ENCODE measurements at places on chromosomes 2 and 18. TPM values are rescaled to one million over a fixed set of nuclear protein-coding genes. Genes with fewer than 3 reads are reported as not detected.

DNA sequence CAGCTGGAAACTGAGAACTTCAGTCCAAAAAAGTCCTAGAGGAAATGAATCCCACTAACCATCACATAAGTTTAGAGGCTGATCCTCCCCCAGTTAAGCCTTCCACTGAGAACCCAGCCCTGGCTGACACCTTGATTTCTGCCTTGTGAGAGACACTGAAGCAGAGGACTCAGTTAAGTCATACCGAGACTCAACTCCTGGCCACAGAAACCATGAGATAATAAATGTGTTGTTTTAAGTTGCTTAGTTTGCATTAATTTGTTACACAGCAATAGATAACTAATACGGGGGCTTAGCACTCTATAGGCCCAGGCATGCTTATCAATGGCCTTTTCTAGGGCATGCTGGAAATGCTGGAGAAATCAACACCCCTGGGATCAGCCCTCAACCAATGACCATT, 3.4 kb upstream of the ADD2 start:
- peaks cover 4% of the 10 kb centered on the region for H3K27me3 ChIP-seq
- no peak for DNase-seq
- no peaks in the 10 kb centered on the region for H3K36me3 ChIP-seq
- peaks cover 5% of the 10 kb centered on the region for H3K4me1 ChIP-seq

GRCh38 chr2:56267415-56267788, 83.6 kb downstream of the CCDC85A start:
- no peak overlapping the region for H3K4me3 ChIP-seq
- no peaks in the 10 kb centered on the region for H3K36me3 ChIP-seq
- no peak for DNase-seq
- H3K27me3 ChIP-seq, result no peaks in the 10 kb centered on the region
- no peak overlapping the region for H3K27ac ChIP-seq

GRCh38 chr2:134275058-134275862, 21.4 kb downstream of the MGAT5 start:
- no peaks in the 10 kb centered on the region for H3K27me3 ChIP-seq
- DNase-seq, result no peak
- no peak overlapping the region for H3K4me3 ChIP-seq
- no peak overlapping the region for H3K27ac ChIP-seq

Gene CD226
- total RNA-seq, result 0.02 TPM

Gene SERPINB10
- total RNA-seq, result not detected
